ENCODE measurements at places on chromosomes 6 and 20.

GRCh38 chr6:84667252-84668213, 96.9 kb downstream of the TBX18 start:
- no peak for DNase-seq

DNA sequence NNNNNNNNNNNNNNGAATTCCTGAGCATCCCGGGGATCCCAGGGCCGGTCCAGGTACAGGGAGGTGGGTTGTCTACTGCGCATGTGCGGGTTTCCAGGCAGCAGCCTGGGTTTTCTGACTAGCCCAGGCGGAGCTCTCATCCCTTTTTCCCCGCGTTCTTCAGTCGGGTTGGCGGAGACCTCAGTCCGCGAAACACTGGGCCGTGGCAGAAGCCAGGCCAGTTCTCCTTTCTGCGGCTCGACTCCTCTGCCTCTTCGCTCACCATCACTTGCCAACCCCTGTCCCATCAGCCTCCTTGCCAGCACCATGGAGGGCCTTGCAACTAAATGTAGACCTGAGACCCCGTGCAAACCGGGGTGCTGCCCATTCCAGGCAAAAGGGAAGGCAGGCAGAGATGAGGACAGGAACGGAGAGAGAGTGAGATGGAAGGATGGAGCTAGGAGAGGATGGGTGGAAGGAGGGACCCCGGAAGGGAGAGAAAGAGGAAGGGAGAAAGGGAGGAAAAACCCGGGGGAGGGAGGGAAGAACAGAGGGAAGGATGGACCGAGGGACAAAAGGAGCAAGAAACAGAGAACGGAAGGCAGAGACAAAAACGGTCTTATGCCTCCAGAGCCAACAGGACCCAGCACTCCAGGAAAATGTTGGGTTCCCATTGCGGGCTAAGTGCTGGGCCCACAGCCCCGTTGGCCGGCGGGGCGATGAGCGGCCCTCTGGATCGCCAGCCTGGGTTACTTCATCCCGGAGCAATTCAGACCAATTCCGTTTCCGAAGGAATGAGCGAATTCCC, 445.4 kb upstream of the DEFB115 start:
- DNase-seq: no peak

GRCh38 chr20:59428006-59428405, 127.6 kb downstream of the EDN3 start:
- DNase-seq: no peak

DNA sequence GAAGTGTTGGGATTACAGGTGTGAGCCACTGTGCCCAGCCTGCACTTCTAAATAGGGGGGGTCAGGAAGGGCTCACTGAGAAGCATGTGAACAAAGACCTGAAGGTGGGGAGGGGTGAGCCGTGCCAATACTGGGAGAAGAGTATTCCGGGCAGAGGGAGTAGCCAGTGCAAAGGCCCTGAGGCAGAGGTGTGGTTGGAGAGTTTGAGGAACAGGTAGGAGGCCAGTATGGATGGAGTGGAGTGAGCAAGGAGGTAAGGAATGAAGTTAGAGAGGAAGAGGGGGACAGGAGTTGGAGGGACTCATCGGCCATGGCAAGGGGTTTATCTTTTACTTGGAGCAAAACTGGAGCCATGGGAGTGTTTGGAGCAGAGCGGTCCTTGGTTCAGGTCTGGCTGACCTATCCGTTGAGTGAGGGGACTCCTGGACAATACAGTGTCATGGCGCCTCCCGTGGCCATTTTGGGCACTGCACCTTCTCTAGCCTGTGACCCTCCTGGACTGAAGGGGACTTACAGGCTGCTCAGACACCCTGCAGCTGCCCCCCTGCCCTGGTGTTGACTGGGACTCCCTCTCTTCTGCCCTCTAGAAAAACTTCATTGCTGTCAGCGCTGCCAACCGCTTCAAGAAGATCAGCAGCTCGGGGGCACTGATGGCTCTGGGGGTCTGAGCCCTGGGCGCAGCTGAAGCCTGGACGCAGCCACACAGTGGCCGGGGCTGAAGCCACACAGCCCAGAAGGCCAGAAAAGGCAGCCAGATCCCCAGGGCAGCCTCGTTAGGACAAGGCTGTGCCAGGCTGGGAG, 12.1 kb downstream of the FOXS1 start:
- DNase-seq: no peak

DNA sequence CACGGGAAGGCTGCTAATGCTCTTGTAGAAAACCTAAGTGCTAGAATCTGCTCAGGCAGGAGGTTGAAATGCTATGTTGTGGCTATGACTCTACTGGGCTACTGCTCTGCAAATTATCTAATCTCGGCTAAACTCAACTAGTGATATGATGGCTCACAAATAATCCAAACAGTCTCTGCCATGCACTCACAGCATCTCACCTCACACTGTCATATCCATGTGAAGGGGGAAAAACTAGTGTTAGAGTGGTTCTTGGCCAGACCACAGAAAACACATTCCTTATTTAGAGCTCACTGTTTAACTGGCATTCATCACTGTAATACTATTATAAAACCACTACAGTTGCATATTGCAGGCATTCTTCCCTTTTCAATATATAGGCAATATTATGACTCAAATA, 81.8 kb upstream of the DST start:
- no peak for DNase-seq

- no peak for DNase-seq
Measured at GRCh38 chr20:56445130-56445529, 23.3 kb upstream of the RTF2 start.

- DNase-seq: no peak
Measured at GRCh38 chr6:10404799-10405512, 9.9 kb downstream of the TFAP2A start.

DNA sequence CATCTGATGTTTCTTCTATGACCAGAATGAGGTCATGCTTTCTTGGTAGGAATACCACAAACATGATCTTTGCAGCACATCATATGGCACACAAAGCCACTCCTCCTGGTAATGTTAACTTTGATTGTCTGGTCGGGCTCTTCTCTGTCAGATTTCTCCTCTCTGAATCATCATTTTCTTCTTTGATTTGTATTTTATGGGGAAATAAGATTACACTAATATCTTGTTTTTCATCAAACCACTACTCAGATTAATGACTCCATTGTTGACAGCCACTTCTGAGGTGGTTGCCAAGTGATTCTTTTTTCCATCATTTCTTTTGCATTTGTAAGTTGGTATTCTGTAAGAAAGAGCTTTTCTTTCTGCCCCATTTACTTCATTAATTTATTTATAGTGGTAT, 29.5 kb downstream of the TRMT11 start:
- DNase-seq: no peak

GRCh38 chr20:2993250-2993649, 50.2 kb upstream of the GNRH2 start:
- no peak for DNase-seq

GRCh38 chr6:15305909-15306308, 60.0 kb downstream of the JARID2 start:
- no peak for DNase-seq

Measured in right renal cortex interstitium (tissue), 3 donors.